Activated T-cell treated with anti-CD3 and anti-CD28 coated beads, Interleukin-2, amount 50 U/mL, for 48 hours (primary cell): ENCODE measurements at places on chromosomes 1 and 21.

DNA sequence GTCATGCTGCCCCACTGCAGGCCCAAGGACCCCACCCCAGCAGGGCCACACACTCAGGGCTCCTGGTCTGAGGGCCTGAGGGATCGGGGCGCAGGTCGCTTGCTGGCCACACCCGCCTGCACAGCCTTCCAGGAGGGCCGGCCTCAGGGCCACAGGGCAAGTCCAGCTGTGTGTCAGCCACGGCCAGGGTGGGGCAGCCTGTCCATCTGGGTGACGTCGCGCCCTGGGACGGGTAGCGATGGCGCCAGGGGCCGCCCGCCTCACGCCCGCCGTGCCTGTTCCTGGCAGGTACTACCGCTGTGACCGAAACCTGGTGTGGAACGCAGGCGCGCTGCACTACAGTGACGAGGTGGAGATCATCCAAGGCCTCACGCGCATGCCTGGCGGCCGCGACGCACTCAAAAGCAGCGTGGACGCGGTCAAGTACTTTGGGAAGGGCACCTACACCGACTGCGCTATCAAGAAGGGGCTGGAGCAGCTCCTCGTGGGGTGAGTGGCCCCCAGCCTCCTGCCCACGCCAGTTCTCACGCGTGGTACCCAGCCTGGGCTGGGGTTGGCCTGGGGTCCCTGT lies 2.5 kb downstream of the COL6A1 start:
- no peak for DNase-seq

GRCh38 chr1:151501474-151501873 lies 9.7 kb upstream of the CGN start:
- no peak for DNase-seq

- no peak for DNase-seq
Measured at GRCh38 chr21:26490771-26491170, 82.3 kb downstream of the CYYR1 start.

- DNase-seq: no peak
Measured at GRCh38 chr1:3722846-3723245, 29.4 kb upstream of the CCDC27 start.

- DNase-seq: no peak
Measured at GRCh38 chr1:44238660-44239059, 25.4 kb downstream of the DMAP1 start.
